ENCODE measurements at places on chromosomes 3 and 15.

DNA sequence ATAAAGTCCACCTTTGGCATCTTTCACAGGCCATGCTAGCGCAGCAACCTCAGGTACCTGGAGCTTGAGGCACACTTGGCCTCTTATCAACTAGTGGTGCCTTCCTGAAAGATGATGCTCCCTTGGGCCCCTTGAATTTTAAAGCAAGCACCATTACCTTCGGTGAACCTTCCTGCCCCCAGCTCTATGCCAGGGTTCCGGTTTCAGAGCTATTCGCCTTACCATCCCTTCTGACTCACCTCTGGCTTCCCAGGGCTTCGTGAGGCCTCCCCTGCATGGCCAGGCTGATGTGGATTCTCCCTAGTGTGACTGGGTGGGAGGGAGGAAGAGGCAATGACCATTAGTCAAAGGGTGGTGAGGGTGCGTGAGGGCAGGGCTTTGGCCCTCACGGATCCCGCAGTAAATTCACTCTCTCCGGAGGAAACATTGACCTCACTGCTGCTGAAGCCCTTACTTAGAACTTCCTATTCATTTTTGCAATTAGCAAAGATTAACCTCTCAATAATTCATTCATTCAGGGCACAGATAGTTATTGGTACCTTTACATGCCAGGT, 16.3 kb downstream of the BHLHE40 start:
- DNase-seq, result peak; percentile 73

- no peak for DNase-seq
These were observed 18.3 kb downstream of the UBAP1L start for GRCh38 chr15:65096481-65097385.

DNA sequence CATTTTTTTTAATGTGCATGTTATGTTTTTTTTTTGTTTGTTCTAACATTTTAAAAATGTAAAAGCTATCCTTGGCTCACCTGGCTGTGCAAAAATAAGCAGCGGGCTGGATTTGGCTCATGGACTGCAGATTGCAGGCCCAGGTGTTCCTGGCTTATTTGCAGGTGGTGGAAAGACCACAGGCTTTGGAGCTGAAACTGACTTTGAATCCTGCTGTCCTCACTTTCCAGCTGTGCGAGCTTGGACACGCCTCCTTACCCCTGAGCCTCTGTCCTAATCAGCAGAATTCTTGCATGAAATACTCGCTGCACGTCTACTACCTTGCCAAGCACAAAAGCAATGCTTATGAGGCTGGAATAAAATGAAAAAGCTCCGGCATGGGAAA, 188.7 kb upstream of the TPM1 start:
- DNase-seq, result no peak

GRCh38 chr3:10892622-10893021, 76.6 kb downstream of the SLC6A11 start:
- DNase-seq, result no peak

- DNase-seq, result peak; percentile 92
These were observed 894 bp upstream of the CCNL1 start for GRCh38 chr3:157160658-157161424.

- DNase-seq, result no peak
These were observed 43.9 kb downstream of the GOLIM4 start for GRCh38 chr3:168051531-168052471.

DNA sequence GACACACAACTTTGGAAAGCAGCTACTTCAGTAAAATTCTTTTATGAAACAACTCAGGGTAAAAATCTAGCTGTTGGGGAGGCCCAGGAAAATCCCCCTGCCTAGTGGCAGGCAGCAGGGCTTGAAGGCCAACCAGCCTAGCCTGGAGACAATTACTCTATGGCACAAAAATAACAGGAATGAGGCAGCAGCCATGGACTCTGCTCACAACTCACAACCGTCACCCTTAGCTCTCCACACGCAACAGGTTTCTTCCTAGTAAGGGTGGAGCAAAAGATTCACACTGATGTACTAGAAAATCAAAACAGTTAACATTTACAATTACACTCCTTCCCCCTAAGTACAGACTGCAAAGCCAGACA, 530 bp upstream of the FBXL22 start:
- DNase-seq, result no peak

- no peak for DNase-seq
These were observed 93.9 kb downstream of the PCCB start for GRCh38 chr3:136343873-136344555.

- DNase-seq, result no peak
These were observed 72.7 kb upstream of the LRTM1 start for GRCh38 chr3:55000546-55000945.

GRCh38 chr3:100537646-100538338, 45.4 kb downstream of the TMEM45A start:
- DNase-seq, result no peak

- DNase-seq, result no peak
These were observed 5.6 kb downstream of the GREM1 start for GRCh38 chr15:32723171-32723948.

- peak; percentile 93 for DNase-seq
These were observed 43.0 kb downstream of the VGLL4 start for GRCh38 chr3:11600501-11601282.

DNA sequence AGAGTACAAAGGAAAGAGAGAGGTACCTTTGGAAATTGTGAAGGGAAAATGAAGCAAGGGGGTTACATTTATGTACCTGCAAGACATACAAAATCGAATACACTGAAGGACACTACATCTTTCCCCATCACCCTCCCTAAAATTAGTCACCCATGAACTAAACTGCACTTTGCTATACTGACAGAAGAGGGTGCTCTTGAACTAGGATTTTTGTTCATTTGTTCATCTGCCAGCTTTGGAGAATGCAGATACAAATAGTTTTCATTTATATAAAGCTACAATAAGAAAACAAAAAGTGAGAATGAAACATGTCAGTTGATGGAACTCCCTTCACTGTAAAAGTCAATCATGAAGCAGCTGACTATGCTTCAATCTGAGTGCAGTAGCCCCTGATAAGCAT, 55.7 kb downstream of the PCCB start:
- DNase-seq, result no peak

- no peak for DNase-seq
These were observed 16.9 kb upstream of the RAB7A start for GRCh38 chr3:128709038-128709437.

- DNase-seq, result no peak
These were observed 4.5 kb downstream of the ARPIN start for GRCh38 chr15:89908226-89908625.

GRCh38 chr3:112958811-112959560, 15.9 kb downstream of the CD200R1 start:
- DNase-seq, result no peak

GRCh38 chr3:132615881-132616280, 18.8 kb downstream of the ACKR4 start:
- no peak for DNase-seq

- DNase-seq, result no peak
These were observed 82.7 kb upstream of the MBNL1 start for GRCh38 chr3:152185891-152186630.

DNA sequence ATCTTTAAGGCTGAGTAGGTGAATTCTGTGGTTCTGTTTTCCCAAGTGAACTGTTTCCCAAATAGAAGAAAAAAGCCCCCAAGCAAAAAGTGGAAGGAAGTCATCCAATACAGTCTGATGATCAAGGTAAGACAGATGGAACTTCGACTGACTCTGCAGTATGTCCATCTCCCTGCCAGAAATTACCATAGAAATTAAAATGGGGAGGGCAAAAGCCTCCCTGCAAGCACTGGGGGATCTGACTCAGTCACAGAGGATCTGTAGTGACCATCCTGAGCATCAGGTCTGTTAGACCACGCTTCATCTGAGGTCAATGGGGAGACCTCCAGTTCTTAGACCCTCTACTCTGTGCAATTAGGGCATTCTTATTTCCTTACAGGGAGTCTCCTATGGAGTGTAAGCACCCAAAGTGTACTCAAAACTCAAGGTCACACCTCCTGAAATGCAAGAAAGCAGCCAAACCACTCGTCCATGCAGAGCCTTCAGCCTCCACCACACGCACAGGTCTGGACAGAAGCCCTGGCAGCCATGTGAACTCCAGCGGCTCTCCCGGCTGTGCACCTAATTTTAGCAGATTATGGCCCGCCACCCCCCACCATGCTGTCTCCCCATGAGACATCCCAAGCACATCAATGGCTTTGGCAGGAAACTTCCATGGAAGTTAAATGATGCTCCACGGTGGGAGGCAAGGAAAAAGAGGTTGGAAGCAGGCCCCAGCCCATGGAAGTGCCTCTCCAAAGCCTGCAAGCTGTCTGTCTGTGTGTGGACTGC, 348.7 kb downstream of the NTRK3 start:
- DNase-seq, result no peak

- no peak for DNase-seq
These were observed 13.0 kb downstream of the ZFAND6 start for GRCh38 chr15:80072285-80072994.

GRCh38 chr15:88989578-88989977, 76.4 kb upstream of the MFGE8 start:
- no peak for DNase-seq

GRCh38 chr15:45372041-45372995, 6.0 kb downstream of the GATM start:
- DNase-seq, result no peak

GRCh38 chr15:78334845-78335244, 5.3 kb upstream of the CRABP1 start:
- DNase-seq, result no peak
